ENCODE measurements at places on chromosomes 6 and 20. TPM values are rescaled to one million over a fixed set of nuclear protein-coding genes. Genes with fewer than 3 reads are reported as not detected.

The SMOC2 gene
- 0.22 TPM for total RNA-seq

The ANKRD66 gene
- total RNA-seq = not detected

The SLC23A2 gene
- 13.9 TPM for total RNA-seq

The RSPO4 gene
- not detected for total RNA-seq

The POPDC3 gene
- total RNA-seq = 2.0 TPM

The PGC gene
- total RNA-seq = not detected

Data from placental pericyte (primary cell).